ENCODE measurements at places on chromosomes 6 and 20.

- no peak for DNase-seq
Observed at GRCh38 chr6:90780141-90780540, 193.3 kb upstream of the MAP3K7 start.

GRCh38 chr6:118892355-118892991 is 1.5 kb upstream of the ASF1A start:
- DNase-seq: no peak

DNA sequence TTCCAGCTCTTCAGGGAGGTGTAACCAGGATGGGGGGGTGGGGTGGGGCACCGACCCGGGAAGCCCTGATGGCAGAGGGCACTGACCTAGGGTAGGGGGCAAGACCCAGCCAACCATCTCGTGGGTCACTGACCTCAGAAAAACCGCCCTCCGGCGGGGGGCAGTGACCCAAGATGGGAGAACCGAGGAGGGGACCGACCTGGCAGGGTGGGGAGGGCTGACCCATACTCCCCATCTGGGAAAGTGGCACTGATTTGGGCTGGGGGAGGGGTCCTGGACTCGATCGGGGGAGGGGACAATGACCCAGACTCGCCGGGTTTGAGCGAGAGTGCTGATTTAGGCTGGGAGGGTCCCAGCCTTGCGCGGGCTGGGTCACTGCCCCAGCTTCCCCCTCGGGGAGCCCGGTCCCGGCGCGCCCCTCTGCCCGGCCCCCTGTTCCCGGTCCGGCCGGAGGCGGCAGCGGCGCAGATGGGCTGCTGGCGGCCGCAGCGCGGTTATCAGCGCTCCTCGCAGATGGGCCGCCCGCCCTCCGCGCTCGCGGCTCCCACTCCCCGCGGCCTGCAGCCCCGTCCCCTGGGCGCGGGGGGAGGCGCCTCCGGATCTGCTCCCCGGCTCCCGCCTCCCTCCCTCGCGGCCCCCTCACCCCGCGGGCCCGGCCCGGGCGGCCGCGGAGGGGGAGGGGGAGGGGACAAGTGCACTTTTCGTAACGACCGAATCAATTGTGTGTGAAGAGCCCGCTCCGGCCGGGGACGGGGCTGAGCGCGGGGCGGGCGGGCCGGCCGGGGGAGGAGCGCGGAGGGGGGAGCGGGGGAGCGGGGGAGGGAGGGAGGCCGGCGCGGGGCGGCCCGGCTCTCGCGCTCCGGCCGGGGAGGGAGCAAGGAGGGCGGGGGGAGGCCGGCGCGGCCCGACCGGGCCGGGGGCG is 2.2 kb downstream of the NOL4L start:
- DNase-seq: no peak

- no peak for DNase-seq
Observed at GRCh38 chr6:75968143-75968542, 104.3 kb downstream of the IMPG1 start.

DNA sequence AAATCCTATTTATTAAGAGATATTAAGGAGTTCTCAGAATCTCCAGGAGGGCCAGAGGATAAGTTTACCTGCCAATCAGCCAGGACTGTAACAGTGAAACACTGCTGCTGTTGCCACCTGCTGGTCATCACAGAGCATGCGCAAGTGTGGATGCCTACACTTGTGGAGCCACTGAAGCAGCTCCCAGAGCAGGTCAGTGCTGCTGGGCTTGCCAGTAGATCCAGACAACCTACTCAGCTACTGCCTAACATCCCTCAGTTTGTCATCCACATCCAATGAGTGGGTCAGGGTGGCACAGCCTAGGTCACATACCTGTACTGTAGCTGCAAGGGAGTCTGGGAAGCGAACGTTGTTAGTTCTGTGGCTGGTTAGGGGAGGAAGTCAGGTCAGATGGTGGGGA is 18.3 kb upstream of the NHSL1 start:
- DNase-seq: peak; percentile 31

GRCh38 chr6:19602434-19603013 is 234.6 kb upstream of the ID4 start:
- no peak for DNase-seq

- DNase-seq: no peak
Observed at GRCh38 chr20:19764207-19764606, 6.1 kb downstream of the RIN2 start.

- no peak for DNase-seq
Observed at GRCh38 chr6:136887953-136888352, 34.1 kb upstream of the SLC35D3 start.

- no peak for DNase-seq
Observed at GRCh38 chr6:2097464-2097863, 147.9 kb downstream of the GMDS start.

- no peak for DNase-seq
Observed at GRCh38 chr20:24668384-24668702, 198.9 kb downstream of the SYNDIG1 start.

GRCh38 chr6:149094934-149095351 is 222.6 kb upstream of the TAB2 start:
- DNase-seq: no peak

DNA sequence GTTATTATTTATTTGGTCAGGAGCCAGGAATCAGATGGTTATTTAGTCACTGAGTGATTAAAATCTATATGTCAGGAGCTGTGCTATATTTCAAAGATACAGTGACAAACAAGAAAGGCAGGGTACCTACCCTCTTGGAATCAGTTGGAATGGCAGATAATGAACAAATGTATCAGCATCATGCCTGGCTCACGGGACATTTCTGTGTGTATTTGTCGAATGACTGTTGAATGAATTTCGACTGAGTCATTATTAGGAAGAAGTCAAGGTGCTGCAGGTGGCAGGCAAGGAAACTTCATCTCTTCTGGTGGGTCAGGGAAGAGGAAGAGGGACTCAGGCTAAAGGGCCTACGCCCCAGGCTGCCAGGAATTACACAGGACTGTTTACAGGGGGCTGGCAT is 13.6 kb downstream of the PKIG start:
- no peak for DNase-seq

DNA sequence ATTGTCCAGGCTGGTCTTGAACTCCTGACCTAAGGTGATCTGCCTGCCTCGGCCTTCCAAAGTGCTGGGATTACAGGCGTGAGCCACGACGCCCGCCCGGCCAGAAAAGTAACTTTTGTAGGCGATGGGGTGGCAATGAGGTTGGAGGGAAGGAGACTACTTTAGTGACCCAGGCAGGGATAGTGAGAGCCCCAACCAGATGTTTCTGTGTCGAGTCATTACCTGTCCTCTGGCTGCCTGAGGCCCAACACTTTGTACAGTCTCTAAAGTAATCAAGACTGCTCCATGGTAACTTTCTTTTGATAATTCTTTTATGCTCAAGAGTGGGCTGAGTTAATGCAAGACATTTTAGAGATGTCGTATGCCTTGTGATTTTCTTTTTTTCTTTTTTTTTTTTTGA is 6.8 kb downstream of the SASH1 start:
- no peak for DNase-seq

- DNase-seq: no peak
Observed at GRCh38 chr6:30340589-30341054, 4.3 kb upstream of the RPP21 start.

DNA sequence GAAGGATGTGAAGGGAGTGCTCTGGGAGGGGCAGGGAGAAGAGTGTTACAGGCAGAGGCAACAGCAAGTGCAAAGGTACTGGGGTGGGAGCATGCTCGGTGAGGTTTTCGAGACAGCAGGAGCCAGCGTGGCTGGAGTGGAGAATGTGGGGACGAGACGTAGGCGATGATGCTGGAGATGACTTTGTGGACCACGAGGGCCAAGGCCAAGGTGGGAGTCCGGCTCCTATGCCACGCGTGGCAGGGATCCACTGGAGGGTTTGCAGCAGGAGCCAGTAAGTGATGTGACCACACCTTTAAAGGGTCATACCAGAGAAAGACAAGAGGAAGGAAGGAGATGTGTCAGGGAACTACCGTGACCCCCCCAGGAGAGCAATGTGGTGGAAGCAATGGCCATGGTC is 7.3 kb downstream of the PTGIS start:
- DNase-seq: no peak

DNA sequence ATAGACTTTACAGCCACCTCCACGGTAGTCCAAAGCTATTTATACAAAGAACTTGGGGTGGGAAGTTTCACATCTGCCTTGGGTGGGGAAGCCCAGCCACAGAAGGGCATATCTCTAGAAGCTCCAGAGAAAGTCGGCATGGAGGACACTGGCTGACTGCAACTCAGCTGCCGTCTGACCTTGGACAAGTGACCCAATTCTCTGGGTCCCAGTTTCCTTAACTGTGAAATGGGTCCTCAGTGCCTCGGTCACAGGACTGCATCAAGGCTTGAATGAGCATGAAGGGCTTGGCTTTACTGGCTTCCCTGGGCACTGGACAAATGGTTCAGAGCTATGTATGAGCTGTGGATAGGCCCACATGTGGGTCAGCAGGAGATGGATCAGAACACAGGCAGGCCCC is 58.6 kb downstream of the NOL4L start:
- no peak for DNase-seq

GRCh38 chr6:54266400-54266923 is 41.8 kb upstream of the TINAG start:
- no peak for DNase-seq

DNA sequence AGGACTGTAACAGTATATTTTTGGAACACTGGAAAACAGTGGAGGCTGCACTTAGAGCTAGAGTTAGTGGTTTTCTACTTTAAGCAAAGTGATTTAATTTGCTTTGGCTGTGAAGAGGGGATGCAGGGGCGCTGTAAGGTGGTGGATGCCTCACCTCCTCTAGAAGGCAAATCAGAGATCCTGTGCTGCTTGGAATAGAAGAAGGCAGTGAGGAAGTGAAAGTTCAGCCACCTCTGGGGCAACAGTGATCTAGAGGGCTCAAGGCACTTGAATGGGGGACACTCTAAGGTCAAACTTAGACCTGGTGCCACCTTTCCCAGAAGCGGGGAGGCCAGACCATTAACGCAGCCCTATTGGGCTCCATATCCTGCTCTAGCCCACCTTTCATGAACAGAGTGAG is 19.0 kb upstream of the SNRPB2 start:
- DNase-seq: no peak

GRCh38 chr20:37880726-37881591 is 22.0 kb upstream of the VSTM2L start:
- no peak for DNase-seq

GRCh38 chr20:33909331-33909921 is 84.3 kb upstream of the RALY start:
- DNase-seq: peak; percentile 78

DNA sequence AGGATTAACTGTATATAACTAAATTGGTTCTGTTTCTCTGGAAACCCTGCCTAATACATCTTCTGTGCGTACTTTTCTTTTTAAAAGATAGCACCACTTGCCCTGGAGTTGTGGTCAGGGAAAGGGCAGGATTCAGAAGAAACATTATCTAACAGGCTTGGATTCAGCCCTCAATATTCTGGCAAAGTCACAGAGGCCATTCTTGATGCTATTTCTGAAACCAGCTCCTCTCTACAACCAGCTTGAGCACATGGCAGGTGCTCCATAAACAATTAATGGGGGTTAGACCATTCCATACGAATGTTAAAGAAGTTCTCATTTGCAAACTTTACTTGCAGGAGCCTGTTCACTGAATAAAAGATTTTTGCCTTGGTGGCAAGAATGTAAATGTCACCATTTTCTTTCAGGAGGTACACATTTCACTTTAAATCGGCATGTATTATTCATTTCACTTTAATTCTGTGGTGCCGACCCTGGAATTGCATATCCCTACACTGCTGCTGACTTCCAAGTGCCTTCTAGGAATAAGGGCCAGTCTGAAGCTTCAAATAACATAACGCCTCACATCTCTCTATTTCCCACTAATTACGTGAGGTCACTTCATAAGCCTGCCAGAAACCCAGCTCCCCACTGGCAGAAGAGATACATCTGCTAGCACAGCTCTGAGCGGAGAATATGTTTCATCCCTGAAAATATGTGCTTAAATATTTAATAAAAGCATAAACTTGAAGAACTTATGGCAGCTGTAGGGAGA is 248.7 kb downstream of the ADGRG6 start:
- DNase-seq: no peak

DNA sequence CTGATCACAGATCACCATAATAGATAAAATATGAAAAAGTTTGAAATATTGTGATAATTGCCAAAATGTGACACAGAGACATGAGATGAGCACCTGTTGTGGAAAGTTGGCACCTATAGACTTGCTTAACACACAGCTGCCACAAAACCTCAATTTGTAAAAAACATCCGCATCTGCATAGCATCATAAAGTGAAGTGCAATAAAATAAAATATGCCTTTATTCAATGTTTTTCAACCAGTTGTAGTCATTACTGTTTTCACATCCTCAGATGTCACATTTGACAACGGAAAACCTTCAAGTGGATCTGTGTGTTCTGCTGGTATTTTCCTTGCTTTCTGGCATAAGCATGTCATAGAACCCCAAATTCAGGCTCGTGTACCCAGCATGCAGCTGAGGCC is 50.2 kb upstream of the IFNGR1 start:
- DNase-seq: no peak

DNA sequence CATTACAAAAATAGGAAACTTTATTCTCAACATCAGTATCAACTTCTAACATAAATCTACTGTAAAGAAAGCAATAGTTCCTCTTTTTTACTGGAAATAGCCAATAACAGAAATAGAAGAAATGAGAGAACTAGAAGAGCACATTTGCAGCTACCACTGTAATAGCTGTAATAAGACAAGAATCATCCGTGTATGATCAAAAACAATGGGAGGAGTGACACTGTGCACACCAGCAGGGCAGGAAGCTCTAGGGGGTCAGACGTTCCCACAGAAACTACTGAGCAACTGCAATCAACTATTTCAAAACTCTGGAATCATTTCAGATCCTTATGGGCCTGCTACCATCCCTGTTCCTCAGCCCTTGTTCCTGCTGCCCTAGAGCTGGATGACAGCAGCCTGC is 43.7 kb downstream of the NINL start:
- no peak for DNase-seq

DNA sequence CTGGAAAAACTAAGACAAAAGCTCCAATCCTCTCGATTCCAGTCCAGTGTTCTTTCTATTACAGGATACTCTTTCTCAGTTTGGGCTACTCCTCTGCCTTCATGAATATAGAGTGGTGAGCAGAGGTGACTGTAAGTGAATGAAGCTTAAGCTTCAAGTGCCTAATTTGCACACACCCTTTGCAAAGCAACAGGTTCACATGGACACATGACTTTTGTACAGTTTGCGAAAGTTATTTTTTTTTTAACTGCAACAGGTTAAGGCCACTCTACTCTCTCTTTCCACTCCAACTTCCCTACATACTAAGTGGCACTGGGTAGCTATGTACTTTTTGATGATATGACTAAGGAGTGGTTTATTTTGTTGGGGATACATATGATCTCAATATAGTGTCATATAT is 19.4 kb upstream of the HEY2 start:
- DNase-seq: no peak

DNA sequence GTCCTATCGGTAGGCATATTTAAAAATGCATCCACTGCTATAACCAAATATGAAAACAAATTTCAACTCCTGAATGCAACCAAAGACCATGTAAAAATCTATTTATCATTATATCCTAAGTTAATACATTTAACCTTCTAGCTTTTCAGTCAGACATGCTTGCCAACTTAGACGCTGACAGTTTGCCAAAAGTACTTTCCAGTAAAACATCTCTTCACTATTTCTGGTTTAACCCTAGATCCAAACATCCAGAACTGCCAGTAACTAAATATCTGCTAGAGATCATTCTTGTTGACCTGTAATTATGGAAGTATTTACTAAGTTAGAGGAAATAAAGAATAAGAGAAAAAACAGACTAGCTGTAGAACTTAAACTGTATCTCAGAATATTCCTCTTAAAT is 210.2 kb upstream of the THEMIS start:
- no peak for DNase-seq
